ENCODE measurements at places on chromosomes 4 and X.

DNA sequence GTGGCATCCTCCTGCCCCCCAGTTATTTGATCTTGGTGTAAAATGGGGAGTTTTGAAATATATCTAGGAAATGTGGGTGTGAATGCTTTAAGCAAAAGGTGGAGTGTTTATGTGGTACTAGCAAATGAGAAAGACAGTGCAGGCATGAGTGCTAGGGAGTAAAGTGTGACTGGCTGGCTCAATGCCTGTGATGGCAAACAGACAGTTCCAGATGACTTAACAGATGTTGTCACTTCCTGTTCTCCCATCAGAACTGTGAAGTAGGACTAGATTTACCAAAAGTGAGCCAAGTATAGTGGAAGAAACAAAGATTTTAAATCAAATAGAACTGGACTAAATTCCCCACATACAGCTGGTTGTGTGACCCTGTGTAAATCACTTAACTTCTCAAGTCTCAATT, 8.4 kb upstream of the AMOT start:
- peak; percentile 20 for DNase-seq

GRCh38 chr4:10677796-10678497, 6.6 kb downstream of the CLNK start:
- no peak for DNase-seq

GRCh38 chrX:96224279-96224678, 460.4 kb upstream of the DIAPH2 start:
- DNase-seq: no peak

GRCh38 chr4:153109296-153109849, 94.9 kb upstream of the TRIM2 start:
- no peak for DNase-seq

GRCh38 chr4:101163936-101164335, 183.4 kb downstream of the PPP3CA start:
- DNase-seq: no peak

DNA sequence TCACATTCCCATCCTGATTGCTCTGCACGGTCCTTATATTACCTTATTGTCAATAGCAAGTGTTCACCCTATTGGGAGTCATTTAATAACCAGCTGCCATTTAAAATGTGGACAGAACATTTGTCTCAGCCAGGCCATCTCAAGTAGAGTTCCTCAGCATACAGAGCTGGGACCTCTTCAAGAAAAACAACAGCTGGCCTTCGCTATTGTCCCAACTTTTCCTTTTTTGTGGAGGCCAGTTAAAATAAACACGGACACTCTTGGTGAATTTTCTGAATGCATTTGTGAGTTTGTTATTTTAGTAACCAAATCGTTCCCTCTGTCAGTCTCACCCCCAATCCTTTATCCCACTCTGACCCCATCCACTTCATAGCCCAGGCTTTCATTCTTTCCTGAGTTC, 395.3 kb upstream of the PITX2 start:
- DNase-seq: no peak

DNA sequence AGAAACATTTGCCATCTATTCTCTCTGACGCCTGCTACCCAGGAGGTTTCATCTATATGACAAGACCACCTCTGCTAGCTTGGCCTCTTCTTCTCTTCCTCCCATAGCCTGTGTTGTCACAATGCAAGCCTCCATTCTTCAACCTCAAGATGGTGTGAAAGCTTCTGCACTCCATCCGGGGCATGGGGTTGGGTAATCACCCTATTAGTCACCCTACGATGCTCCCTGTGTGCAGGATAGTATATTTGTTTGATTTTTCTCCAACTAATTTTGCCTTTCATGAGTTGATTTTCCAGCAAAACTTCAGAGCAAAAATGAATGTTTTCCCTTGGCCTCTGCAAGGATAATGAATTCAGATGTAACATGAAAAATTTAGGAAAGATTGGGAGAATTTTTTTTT, 128.0 kb upstream of the STS start:
- DNase-seq: no peak

- no peak for DNase-seq
These were observed 1305.8 kb downstream of the PCDH7 start for GRCh38 chr4:32025851-32026459.

DNA sequence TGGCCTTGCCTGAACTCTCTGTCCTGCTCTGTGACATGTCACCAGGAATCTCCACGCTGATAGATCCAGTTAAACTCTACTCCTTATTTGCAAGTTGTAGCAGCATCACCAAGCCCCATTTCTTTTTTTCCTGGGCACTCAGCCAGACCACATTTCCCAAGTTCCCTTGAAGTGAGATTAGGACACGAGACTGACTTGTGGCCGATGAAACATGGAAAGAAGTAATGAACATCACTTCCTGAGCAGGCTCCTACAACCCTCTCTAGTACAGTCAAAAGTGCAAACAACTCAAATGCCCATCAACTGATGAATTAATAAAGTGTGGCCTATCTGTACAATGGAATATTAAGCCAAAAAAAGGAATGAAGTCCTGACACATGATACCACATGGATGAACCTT, 74.6 kb downstream of the MAP3K15 start:
- DNase-seq: no peak

DNA sequence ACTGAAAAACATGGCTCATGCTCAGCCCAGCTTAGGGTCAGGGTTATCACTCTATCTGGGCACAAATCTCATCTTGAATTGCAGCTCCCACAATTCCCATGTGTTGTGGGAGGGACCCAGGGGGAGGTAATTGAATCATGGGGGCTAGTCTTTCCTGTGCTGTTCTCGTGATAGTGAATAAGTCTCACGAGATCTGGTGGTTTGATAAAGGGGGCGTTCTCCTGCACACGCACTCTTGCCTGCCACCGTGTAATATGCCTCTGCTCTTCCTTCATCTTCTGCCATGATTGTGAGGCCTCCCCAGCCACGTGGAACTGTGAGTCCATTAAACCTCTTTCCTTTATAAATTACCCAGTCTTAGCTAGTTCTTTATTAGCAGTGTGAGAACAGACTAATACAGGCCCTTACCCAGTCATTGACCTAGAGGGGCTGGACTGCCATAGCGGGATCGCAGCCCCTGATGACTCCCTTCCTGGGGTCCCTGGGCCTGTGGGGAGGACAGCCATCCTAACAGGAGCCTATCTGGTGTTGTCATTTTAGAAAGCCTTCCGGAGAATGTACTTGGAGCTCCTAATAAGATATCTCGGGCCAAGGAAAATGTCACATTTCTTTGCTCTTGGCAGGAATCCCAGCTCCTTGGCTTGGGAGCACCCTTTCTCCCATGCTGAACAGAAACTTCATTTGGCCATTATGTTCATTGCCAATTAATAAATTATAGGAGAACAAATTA, 112.6 kb downstream of the PHKA2 start:
- DNase-seq: no peak

DNA sequence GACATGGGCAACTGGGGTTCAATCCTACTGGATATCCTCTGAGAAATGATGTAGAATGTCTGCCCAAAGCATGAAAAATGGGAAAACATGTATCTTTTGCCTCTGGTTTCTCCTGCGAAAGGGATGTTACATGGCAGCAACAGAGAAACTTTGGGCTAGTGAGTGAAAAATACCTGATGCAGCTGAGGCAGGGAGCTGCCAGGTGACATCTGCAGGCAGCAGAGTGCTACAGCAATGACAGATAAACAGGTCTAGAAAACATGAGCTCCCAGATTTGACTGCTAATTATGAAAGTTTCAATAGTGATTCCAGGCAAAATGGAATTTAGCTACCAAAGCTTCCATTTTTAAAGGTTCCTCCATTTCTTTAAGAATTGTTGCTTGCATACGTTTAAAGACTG, 4.8 kb upstream of the CXCL1 start:
- DNase-seq: peak; percentile 10

DNA sequence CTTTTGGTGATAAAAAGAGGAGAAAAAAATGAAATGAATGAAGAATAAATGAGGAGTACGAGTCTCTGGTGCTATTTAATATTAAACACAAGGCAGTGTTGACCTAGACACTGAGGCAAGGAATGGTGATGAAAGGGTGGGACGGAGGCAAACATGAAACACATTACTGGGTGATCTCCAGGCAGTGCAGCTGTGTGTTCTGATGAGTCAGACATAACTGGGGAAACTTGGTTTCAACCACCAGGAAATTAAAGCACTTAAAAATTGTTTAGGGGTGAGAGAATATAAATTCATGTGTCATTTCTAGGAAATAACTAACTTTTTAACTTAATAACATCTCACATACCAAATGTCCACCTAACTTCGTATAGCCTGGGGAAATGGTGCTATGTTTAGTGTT, 19.7 kb upstream of the CXCL6 start:
- DNase-seq: no peak

DNA sequence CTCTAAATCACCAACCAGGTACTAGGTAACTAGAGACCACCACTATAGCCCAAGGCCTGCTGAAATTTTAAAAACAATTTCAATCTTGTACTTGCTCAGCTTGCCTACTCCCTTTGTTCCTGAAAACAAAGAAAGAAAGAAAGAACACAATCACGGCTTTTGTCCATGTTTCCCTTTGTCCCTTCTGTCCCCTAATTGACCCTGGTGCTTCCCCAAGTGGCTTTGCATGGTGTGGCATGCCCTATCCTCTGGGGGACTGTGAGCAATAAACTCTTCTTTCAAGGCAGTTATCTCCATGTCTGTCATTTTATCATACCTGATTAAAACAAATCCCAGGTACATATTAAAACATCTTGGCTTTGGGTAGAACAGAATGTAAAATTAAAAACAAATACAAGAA, 94.8 kb downstream of the ARSJ start:
- DNase-seq: no peak

DNA sequence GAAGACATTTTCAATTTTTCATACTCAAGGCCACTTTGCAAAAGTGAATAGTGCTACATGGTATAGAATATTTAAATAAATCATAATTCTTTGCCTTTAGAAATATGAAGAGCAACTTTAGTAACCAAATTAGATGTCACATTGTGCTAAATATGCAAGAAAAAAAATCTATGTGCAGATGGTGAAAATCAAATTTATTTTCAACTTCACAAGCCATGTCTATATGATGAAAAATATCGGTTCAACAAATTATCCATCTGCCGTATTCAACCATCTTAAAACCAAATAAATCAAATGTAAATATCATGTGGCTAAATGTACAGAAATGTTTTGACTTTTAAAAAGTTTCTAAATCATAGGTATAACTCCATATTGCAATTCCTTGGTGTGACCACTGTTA, 398.2 kb downstream of the PABPC4L start:
- DNase-seq: no peak

GRCh38 chr4:112978691-112979472, 70.6 kb upstream of the ANK2 start:
- DNase-seq: no peak

DNA sequence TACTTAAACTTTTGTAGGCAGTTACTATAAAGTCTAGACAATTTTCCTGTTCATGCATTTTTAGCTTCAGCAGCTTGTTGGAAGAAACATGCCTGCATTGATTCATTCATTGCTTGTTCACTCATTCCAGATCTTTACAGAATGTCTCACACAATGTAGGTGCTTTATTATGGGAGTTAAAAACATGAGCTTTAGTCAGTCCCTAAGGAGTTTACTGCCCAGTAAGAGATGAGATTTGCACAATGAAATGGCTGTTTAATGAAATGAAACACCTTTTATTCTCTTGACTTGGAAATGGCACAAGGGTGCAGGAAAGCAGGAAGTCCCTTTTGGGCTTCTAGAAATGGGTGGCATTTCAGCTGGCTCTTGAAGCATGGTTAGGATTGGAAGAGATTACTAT, 2.9 kb downstream of the NOCT start:
- DNase-seq: no peak

DNA sequence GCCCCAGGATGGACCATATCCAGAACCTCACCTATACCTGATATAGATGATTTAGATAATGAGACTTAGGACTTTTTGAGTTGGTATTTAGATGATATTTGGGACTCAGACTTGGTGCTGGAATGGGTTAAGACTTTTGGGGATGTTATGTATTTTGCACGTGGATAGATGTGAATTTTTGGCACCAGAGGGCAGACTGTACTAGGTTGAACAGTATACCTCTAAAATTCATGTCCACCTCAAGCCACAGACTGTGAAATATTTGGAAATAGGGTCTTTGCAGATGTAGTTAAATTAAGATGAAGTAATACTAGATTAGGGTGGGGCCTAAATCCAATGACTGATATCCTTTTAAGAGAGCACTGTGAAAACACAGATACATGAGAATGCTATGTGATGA, 15.6 kb downstream of the RBM41 start:
- no peak for DNase-seq

GRCh38 chr4:56388306-56388705, 1.0 kb upstream of the AASDH start:
- DNase-seq: no peak

GRCh38 chr4:56085275-56085674, 136.5 kb downstream of the CEP135 start:
- DNase-seq: no peak

DNA sequence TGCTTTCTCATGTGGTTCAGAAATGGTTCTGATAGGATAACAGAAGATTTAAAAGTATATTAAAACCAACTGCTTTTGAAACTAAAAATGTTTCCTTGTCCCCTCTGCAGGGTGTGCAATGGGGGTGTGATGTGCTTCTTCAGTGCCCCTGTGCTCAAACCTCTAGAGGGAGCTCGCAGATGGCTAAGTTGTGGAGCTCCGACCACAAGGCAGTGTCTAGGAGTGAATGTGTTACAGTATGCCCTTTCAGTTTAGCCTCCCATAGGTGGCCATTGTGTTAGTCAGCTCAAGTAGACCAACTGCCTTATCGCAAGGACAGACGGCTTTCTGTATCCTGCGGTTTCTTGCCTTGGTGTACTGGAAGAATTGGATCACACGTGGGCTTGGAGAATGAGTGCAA, 130.5 kb downstream of the TENT5D start:
- DNase-seq: no peak

DNA sequence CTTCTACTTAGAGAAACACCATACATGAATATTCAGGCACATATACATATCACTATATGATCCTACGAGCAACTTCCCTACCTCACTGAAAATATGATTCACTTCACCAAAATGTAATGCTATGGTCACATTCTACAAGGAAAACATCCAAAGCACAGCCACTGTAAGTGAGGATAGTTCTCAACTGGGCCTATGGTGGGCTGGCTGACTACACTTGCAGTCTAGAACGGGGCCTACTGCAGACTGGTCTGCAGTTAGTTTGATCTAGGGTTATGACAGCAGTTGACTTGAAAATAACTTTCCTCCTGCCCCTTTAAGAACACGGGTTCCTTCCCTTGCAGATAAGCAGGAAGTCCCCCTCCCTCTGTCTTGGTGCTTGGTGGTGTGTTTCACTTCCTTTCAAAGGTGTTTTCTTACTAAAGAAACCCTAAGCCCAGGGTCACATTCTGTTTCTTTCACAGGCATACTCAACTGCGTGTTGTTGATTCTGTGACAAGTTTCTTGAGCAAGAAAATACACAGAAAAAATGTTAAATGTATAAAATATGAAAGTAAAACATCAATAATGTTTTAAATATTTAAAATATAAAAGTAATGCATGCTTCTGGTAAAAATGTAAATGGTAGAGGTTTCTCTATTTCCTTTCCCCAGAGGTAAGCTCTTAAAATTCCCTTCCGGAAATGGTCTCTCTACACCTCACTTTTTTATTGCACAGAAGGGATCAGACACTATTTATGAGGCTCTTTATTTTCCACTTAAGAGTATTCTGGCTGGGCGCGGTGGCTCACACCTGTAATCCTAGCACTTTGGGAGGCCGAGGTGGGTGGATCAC, 18.0 kb upstream of the TMSB4X start:
- no peak for DNase-seq

GRCh38 chr4:11589676-11590075, 161.0 kb upstream of the HS3ST1 start:
- DNase-seq: no peak
